Tibial nerve (tissue), 4 donors: ENCODE measurements at places on chromosomes 12 and 14.

GRCh38 chr14:72528059-72528862 lies 365.6 kb downstream of the DPF3 start:
- no peaks in the 10 kb centered on the region for H3K36me3 ChIP-seq
- H3K4me1 ChIP-seq = peaks cover 10% of the 10 kb centered on the region
- no peak overlapping the region for H3K4me3 ChIP-seq

DNA sequence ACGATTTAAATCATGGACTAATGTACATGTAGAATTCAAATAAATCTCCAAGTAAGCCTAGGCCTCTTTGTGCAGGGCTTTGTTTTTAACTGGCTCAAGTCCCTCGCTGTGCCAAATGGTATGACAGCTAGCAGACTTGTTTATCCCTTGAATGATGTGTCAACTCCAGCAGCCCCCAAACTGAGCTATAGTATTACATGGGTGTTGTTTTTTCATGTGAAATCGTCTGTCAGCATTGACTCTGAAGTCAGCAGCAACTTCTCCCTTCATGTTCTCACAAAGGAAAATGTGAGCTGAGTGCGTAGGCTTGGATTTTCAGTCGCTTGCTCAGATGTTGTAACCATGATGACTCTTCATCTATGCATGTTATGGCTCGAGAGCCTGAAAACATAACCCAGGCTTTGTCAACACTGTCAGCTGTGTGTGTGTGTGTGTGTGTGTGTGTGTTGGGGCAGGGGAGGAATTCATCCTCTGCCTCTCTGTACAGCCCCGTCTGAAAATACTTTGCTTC lies 73.3 kb downstream of the PTHLH start:
- H3K4me3 ChIP-seq = no peak overlapping the region
- H3K27me3 ChIP-seq = no peaks in the 10 kb centered on the region
- DNase-seq = no peak
- H3K36me3 ChIP-seq = no peaks in the 10 kb centered on the region
- H3K4me1 ChIP-seq = no peaks in the 10 kb centered on the region

DNA sequence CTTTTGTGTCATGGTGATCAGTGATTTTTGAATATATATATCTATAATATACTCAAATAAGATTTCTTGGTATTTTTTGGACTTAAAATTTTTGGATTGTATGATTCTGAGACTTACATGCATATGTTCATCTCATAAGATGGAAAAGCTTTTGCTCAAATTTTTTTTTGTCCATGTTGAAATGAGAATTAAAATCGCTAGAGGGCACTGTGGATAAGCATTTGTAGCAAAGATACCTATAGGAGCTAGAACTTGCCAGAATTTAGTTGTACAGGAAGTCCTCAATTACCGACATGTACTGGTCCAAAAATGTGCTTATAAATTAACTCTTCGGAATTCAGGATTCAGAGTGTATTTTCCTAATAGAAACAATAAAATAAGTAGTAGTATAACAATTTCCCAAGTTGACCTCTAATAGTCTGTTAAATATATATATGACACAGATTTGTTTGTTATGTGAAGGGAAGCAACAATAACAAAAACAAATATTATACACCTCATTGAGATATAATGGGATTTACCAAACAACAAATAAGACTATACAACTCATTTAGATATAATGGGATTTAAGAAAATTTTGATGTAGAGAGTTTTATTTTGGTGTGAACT lies 179.6 kb downstream of the TMEM117 start:
- no peak for DNase-seq
- H3K4me3 ChIP-seq = no peak overlapping the region
- H3K4me1 ChIP-seq = no peaks in the 10 kb centered on the region
- H3K36me3 ChIP-seq = no peaks in the 10 kb centered on the region

- H3K4me3 ChIP-seq = no peak overlapping the region
These were observed 13.5 kb downstream of the HIP1R start for GRCh38 chr12:122848471-122849351.

- H3K27ac ChIP-seq = no peak overlapping the region
- H3K36me3 ChIP-seq = no peaks in the 10 kb centered on the region
- no peaks in the 10 kb centered on the region for H3K4me1 ChIP-seq
- no peak overlapping the region for H3K4me3 ChIP-seq
These were observed 981.4 kb downstream of the FSCB start for GRCh38 chr14:43525658-43526057.

GRCh38 chr14:34250959-34251358 lies 211.1 kb downstream of the SPTSSA start:
- no peak for DNase-seq
- H3K4me1 ChIP-seq = no peaks in the 10 kb centered on the region
- H3K36me3 ChIP-seq = no peaks in the 10 kb centered on the region
- no peaks in the 10 kb centered on the region for H3K27me3 ChIP-seq
- no peak overlapping the region for H3K4me3 ChIP-seq
- H3K27ac ChIP-seq = no peak overlapping the region

- H3K27ac ChIP-seq = no peak overlapping the region
- DNase-seq = no peak
- H3K4me1 ChIP-seq = no peaks in the 10 kb centered on the region
- H3K4me3 ChIP-seq = no peak overlapping the region
These were observed 32.4 kb upstream of the PLEK2 start for GRCh38 chr14:67444395-67444794.

- no peak overlapping the region for H3K27ac ChIP-seq
- no peaks in the 10 kb centered on the region for H3K27me3 ChIP-seq
- DNase-seq = no peak
- peaks cover 39% of the 10 kb centered on the region for H3K4me1 ChIP-seq
- no peak overlapping the region for H3K4me3 ChIP-seq
These were observed 28.9 kb downstream of the FOXN3 start for GRCh38 chr14:89387922-89388685.

DNA sequence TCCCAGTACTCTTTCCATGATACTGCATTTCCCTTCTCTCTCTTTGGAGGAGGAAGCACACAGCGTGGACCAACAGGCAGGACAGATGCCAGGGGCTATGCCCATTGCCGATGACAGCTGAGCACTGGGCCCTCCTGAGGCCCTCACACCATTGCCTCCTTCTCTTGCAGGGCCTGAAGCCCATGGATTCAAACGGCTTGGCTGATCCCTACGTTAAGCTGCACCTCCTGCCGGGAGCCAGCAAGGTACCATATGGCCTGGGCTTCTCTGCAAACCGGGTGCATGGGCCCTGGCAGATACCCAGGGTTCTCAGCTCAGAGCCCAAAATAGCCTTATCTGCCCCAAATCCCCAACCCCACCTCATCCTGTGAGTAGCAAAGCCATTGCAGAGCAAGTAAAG lies 25.2 kb upstream of the OAS1 start:
- H3K36me3 ChIP-seq = no peaks in the 10 kb centered on the region
- DNase-seq = no peak
- no peak overlapping the region for H3K27ac ChIP-seq
- H3K27me3 ChIP-seq = no peaks in the 10 kb centered on the region

DNA sequence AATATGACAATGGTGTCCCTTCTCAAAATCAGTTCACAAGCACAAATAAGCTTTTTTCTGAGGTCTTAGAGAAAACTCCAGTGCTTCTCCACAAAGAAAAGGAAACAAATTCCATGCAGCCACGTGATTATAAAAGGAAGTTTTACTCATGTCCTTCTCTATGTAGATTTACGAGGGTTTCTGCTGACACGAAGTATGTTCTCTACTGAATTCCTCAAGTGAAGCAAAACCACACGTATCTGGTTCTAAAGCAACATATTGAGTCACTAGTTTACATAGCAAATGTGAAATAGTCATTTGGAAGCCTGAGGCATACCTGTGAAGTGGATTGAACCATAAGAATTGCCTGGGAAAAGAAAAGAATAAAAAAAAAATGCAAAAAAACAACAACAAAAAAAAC lies 31.9 kb downstream of the BMP4 start:
- H3K4me3 ChIP-seq = no peak overlapping the region
- no peak for DNase-seq
- no peaks in the 10 kb centered on the region for H3K27me3 ChIP-seq

DNA sequence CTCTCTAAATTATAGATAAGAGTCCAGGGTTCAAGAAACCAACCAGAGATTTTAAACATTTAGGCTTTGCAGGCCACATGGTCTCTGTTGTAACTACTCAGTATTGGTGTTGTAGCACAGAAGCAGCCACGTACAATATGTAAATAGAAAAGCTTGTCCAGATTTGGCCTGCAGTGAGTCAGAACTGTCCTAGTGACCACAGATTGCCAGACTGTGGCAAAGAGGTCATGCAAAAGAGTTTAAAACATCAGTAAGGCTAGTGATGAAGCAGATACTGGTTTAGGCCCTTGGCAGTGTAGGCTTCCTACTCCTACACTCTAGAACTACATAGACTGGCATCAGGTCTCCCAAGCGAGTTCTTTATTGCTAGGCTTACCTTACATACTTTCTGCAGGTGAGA lies 117.6 kb upstream of the GARIN6 start:
- no peaks in the 10 kb centered on the region for H3K27me3 ChIP-seq
- H3K27ac ChIP-seq = no peak overlapping the region
- no peak for DNase-seq
- no peaks in the 10 kb centered on the region for H3K36me3 ChIP-seq
- H3K4me3 ChIP-seq = no peak overlapping the region

DNA sequence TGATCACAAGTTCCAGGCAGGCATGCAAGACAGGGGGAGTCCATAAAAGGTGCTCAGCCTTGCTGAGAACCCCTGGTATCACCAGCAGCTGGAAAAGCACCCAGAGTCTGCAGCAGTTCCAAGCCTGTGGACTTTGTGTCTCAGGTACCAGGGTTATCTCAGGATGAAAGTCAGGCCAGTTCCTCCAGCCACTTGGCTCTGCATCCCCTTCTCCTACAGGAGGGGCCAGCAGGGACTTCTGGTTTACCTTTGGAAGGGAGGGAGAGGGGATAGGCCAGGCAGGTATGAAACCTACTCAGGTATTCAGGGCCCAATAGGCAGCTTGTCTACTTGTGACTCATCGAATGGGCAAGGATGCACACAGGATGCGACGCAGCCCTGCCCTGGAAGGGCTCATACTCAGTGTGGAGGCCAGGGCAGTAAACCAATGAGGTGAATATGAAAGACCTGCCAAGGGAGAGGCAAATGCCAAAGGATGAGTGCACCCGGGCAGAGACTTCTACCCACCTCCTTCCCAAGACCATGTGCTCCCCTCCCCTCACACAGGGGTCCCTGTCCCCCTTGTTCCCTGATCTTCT lies 148.2 kb downstream of the SLC38A6 start:
- no peak overlapping the region for H3K4me3 ChIP-seq
- no peaks in the 10 kb centered on the region for H3K36me3 ChIP-seq
- DNase-seq = no peak
- H3K27me3 ChIP-seq = no peaks in the 10 kb centered on the region
- H3K4me1 ChIP-seq = no peaks in the 10 kb centered on the region
- H3K27ac ChIP-seq = no peak overlapping the region

DNA sequence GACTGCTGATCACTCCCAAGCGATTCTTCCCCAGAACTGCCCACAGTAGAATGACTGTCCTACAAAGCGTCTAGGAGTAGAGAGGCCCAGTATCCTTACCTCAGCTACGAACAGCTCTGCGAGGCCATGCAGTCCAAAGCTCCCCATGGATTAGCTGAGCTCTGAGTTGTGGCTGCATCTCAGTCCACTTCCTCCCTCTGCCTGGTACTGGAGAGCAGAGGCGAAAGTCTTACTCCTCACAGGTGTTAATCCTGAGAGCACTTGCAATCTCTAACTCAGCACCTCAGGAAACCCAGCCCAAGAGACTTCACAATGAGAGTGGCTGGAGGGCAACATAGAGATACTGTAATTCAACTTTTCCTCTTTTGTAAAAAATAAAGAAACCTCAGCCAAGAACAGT lies 493.1 kb downstream of the BCAT1 start:
- H3K27me3 ChIP-seq = no peaks in the 10 kb centered on the region
- H3K4me1 ChIP-seq = no peaks in the 10 kb centered on the region
- DNase-seq = no peak
- H3K27ac ChIP-seq = no peak overlapping the region
- H3K4me3 ChIP-seq = no peak overlapping the region
- no peaks in the 10 kb centered on the region for H3K36me3 ChIP-seq

- no peak overlapping the region for H3K4me3 ChIP-seq
- H3K27ac ChIP-seq = no peak overlapping the region
- DNase-seq = no peak
- no peaks in the 10 kb centered on the region for H3K36me3 ChIP-seq
- peaks cover 14% of the 10 kb centered on the region for H3K27me3 ChIP-seq
These were observed 1.4 kb upstream of the RACGAP1 start for GRCh38 chr12:50026691-50027090.

DNA sequence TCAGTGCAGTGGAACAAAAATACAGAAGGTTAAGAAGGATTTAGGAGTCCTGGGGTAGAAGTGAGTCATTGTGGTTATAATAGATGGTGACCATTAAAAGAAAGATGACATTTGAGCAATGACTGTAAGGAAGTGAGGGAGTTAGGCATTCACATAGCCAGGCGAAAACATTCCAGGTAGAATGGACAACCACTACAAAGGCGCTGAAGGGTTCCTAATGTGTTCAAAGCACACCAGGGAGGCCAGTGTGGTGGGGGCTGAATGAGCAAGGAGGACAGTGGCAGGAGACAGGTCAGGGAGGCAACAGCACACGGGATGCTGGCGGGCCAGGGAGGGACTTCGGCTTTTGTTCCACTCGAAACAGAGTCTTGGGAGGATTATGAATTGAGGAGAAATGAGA lies 129.9 kb downstream of the NPAS3 start:
- no peak for DNase-seq
- H3K27ac ChIP-seq = no peak overlapping the region
- H3K27me3 ChIP-seq = no peaks in the 10 kb centered on the region
- H3K4me1 ChIP-seq = no peaks in the 10 kb centered on the region
- no peak overlapping the region for H3K4me3 ChIP-seq

DNA sequence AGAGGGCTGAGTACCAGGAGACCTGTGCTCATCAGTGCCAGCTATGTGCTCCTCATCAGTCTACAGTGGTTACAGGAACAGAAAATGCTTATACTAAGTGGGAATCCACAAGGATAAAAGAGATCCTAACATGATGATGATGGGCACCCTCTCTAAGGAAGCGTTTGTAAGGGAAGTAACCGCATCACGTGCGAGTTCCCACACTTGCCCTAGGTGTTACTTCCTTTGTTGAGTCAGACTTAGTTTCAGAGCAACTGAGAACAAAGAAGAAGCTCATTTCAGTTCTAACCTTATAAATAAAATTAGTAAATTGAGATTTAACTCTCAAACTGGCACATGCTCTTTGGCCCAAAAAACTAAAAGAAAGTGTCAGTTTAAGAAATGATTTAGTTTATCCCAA lies 956.4 kb upstream of the TMEM132C start:
- DNase-seq = no peak
- no peak overlapping the region for H3K4me3 ChIP-seq
- no peaks in the 10 kb centered on the region for H3K27me3 ChIP-seq
- no peak overlapping the region for H3K27ac ChIP-seq

GRCh38 chr14:82511399-82511798 lies 977.7 kb upstream of the SEL1L start:
- no peaks in the 10 kb centered on the region for H3K27me3 ChIP-seq
- H3K4me3 ChIP-seq = no peak overlapping the region
- H3K27ac ChIP-seq = no peak overlapping the region

GRCh38 chr14:20781803-20782202 lies 735 bp downstream of the RNASE6 start:
- H3K27ac ChIP-seq = peak overlapping the region; percentile 77
- H3K27me3 ChIP-seq = no peaks in the 10 kb centered on the region
- H3K4me1 ChIP-seq = no peaks in the 10 kb centered on the region
